ENCODE measurements at places on chromosomes 12 and 14.
A peak's percentile ranks its signal among the peaks of the same experiment; 100 is the strongest.

DNA sequence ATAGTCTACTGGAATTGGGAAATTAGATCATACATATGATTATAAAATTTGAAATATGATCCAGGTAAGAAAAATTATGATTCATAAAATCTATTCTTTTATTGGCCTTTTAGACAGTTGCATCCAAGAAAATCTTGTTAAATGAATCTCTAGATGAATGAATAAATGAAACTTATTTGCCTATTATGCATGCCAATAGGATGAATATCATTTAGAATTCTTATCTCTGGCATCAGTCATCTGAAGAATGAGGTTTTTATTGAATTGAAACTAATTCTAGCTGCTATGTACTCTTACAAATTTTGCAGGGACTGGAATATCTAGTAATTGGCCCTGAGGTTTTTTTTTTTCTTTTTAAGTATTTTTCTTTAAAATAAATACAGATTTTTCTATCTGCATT is 475.5 kb downstream of the NAV3 start:
- DNase-seq = no peak

DNA sequence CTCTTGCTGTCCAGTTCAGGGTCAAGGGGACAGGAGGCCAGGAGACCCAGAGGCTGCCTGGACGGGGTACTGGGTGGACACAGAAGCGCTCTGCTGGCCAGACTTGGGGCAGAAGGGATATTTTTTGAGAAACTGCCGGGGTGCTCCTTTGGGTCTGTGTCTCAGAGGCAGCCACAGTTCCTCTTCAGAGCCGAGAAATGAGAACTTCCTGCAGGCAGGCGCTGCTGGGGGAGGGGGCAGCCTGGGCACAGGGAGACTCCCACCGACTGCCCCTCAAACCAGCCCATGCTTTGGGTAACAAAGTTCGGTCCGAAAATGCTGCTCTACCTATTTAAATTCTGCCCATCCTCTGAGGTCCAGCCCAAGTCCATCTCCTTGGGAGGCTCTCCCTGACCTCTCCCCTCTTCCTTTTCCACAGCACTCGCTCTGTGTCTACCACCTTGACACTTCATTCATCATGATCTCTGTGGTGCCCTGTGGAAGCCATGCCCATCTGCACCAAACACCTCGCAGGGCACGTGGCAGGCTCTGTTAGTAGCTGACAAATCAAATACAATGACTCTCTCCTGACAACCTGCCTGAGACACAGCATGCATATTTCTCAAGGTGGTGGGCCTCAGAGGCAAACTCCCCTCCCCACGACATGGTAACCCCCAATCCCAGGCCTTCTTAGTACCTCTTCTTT is 16.4 kb downstream of the HDAC7 start:
- no peak for DNase-seq

- no peak for DNase-seq
Measured at GRCh38 chr14:85024931-85025330, 505.0 kb upstream of the FLRT2 start.

GRCh38 chr14:53006931-53007562 is 56.2 kb upstream of the FERMT2 start:
- no peak for DNase-seq

DNA sequence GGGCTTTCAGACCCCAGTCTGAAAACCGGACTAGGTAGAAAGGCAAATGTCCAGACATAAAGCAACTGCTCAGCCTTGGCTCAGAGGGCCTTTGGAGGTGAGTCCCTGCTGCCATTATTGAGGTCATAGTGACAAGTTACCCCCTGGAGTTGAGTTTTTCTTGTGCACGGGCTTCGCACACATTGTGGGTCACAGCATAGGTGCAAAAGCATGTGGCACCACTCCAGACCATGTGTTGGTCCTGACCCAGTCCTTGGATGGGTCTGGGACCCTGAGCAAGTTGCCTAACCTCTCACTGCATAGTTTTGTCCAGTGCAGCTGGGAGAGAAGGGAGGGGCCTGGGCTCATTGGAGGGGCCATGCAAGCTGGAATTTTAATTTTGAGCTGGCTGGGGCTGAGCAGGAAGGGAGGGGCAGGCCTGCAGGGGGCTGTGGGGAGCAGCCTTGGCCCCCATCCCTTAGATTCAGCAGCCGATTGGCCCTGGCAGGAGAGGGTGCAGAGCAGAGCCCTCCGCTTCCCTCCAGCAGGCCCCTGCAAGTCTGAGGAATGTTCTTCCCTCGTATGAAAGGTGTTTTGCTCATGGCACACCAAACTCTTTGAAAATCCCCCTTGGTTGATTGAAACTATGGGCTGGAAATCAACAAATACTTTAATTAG is 4.2 kb upstream of the KRT5 start:
- DNase-seq = no peak

DNA sequence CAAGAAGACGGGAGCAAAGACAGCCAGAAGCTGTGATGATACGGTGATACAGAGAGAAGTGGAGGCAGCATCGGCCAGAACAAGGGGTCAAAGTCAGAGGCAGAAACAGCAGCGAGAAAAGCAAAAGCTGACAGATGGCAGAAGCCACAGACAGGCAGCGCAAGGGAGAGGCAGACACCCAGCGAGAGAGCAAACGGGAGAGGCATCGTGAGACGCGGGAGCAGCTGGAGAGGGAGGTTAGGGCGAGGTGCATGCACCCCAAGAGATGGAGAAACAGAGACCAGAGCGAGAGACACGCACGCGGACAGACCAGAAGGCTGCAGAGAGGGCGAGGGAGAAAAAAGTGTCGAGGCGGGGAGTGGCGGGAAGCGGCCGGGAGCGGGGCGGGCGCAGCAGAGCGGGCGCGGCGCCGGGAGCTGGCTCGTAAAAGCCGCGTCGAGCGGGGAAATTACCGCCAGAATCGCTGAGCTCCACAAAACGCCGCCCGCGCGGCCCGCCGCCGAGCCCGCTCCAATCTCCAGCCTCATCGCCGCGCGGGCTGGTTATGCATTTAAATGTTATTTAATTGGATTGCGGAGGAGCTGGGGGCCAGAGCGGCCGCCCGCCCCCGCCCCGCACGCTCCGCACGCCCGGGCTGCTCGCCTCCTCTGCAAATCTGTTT is 15.6 kb downstream of the SMUG1 start:
- DNase-seq = no peak

DNA sequence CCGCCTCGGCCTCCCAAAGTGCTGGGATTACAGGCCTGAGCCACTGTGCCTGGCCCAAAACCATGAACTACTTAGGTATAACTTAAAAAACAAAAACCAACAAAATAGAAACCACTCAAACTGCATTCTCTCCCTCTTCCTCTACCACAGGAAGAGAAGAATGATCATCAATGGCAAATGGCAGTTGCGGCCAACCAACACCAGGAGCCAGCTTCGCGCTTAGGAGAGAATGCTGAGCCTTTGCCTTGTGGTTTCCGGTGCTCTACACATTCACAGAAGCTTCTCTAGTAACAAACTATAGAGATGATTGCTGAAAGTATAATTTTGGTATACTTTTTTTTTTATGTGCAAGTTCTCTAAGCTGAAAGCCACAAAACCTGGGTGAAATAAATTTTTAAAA is 17.1 kb downstream of the CATSPERB start:
- no peak for DNase-seq

DNA sequence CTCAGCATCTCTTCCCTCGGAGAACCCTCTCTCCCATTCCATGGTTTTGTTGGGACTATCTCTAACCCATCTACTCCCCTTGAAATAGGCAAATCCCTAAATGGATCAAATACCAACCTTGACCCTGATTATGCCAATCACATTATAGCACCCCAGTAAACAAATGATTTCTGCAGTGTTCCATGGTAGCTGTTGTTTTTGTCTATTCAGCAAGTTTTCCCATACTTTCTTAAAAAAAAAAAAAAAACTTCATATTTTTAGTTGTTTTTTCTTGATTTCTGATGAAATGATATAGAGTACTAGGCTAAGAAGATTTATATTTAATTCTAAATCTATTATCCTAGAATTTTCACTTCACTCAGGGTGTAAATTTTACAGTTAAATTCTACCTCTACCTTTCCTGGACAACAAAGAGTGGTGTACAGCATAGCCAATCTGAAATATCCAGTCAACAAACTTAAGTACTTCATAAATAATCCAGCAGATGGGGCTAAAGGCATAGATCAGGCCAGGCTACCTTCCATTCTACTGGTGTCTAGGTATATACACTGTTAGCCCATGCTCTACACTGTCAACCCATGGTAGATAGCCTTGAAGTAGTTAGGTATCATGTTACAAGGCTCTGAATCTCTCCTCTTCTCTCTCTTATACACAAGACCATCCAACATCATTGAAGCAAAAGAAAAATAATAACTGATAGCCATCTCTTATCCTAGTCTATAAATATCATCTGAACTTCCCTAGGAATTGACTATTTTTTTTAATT is 82.2 kb downstream of the PLEKHG7 start:
- no peak for DNase-seq

DNA sequence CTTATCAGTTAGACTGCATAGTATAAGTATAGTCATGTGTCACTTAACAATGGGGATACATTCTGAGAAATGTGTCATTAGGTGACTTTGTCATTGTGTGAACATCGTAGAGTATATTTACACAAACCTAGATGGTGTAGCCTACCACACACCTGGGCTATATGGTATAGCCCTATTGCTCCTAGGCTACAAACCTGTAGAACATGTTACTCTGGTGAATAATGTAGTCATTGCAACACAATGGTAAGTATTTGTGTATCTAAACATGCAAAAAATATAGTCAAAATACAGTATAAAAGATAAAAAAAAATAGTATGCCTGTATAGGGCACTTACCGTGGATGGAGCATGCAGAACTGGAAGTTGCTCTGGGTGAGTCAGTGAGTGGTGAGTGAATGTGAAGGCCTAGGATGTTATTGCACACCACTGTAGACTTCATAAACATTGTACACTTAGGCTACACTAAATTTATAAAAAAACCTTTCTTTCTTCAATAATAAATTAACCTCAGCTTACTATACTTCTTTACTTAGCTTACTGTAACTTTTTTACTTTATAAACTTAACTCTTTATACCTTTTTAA is 40.3 kb upstream of the ANKS1B start:
- no peak for DNase-seq

DNA sequence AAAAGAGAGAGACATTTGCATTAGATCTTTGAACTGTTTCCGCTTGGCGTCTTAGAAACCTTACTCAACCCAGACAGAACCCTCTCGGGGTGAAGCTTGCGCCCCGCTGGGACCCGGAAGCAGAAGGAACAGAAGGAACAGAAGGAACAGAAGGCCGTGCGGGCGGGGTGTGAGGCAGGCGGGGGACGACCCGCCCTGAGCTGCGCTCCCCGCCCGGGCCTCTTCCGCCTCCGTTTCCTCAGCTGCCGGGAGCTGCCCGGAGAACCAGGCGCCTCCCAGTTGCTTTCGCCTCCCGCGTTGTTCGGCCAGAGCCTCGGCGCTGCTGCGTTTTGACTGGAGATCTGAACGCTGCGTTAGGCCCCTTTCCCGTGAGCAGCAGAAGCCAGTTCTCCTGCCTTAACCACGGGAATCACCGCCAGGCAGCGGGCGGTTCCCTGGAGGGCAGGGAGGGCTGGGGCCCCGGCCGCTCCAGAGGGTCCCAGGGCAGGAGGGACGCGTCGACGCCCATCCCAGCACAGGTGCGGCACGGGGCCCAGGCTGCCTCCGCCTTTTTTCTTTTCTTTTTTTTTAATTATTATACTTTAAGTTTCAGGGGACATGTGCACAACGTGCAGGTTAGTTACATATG is 19.3 kb upstream of the MMP17 start:
- DNase-seq = no peak

GRCh38 chr14:99163446-99163845 is 108.6 kb downstream of the BCL11B start:
- DNase-seq = no peak

- no peak for DNase-seq
Measured at GRCh38 chr14:20195911-20196310, 5.2 kb downstream of the OR11G2 start.

GRCh38 chr14:76491172-76491930 is 115.4 kb downstream of the ESRRB start:
- no peak for DNase-seq

GRCh38 chr12:89856431-89856830 is 147.8 kb upstream of the ATP2B1 start:
- peak; percentile 8 for DNase-seq

DNA sequence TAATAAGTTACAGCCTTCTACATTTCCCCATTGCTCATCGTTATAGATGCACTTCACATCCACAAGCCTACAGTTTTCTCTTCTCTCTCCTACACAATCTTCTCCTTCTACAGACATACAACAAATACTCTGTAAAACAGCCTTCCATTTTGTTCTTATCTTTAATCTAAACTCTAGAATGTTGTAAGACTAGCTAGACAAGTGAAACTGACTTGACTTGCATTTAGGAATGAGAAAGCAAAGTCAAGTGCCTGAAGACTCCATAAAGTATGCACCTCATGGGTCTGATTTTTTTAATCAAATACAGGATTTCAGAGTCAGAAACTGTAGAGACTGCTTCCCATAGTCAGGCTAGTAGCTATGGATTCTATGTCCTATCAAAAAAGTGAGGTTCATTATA is 190.3 kb downstream of the KLHL28 start:
- DNase-seq = no peak

DNA sequence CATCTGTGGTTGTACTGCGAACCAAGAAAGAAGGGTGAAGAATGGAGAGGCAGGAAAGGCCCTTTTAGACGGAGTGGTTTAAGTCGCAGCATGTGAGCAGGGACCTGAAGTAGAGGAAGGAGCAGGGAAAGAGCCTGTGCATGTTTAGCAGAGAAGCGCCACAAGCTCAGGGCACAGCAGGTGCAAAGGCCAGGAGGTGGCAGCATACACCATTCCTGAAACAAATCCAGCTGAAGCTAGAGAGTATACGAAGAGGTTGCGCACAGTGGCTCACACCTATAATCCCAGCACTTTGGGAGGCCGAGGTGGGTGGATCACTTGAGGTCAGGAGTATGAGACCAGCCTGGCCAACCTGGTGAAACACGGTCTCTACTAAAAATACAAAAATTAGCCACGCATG is 49.9 kb downstream of the HELB start:
- DNase-seq = no peak

GRCh38 chr12:54331461-54331860 is 6.5 kb downstream of the COPZ1 start:
- DNase-seq = no peak

GRCh38 chr14:68479247-68479646 is 313.6 kb downstream of the ZFP36L1 start:
- DNase-seq = no peak

- DNase-seq = no peak
Measured at GRCh38 chr12:11672256-11673191, 23.1 kb downstream of the ETV6 start.

- DNase-seq = no peak
Measured at GRCh38 chr12:2642176-2642892, 152.4 kb upstream of the FKBP4 start.

All from BJ (cell line).